ENCODE measurements at places on chromosomes 1 and 21.

DNA sequence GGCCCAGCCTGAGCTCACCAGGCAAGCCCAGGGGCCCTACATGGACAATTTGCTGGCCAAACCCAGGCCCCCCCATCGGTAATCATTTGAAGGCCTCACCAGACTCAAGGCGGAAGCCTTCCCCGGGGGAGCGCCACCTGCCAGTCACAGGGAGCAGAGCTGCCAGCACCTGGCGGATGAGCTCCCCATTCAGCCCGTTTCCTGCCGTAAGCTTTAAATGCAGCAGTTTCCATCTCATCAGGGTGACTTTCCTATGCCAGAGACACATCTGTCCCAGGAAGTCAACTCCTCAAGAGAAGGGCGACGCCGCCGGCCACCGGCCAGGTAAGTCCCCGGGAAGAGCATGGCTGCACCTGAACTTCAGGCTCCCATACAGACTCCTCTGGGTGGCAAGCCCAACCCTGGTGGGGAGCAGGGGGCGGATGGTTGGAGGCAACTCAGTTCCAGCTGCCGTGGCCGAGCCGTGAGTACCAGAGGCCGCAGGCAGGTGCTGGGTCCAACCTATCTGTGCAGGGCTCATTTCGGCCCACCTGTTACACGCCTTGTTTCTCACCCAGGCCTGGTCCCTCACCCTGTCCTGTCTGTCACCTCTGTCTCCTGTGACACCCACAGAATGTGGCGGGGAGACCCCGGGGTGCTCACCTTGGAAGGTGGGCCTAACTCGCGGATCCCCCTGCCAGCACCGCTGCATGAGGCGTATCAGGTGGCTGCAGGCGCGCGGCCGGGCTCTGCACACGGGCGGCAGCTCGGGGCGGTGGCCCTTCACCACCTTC, 20.7 kb downstream of the RIPK4 start:
- no peak for DNase-seq

- no peak for DNase-seq
Measured at GRCh38 chr1:175185903-175186302, 6.7 kb downstream of the KIAA0040 start.

GRCh38 chr1:167076136-167076710, 14.0 kb downstream of the GPA33 start:
- no peak for DNase-seq

DNA sequence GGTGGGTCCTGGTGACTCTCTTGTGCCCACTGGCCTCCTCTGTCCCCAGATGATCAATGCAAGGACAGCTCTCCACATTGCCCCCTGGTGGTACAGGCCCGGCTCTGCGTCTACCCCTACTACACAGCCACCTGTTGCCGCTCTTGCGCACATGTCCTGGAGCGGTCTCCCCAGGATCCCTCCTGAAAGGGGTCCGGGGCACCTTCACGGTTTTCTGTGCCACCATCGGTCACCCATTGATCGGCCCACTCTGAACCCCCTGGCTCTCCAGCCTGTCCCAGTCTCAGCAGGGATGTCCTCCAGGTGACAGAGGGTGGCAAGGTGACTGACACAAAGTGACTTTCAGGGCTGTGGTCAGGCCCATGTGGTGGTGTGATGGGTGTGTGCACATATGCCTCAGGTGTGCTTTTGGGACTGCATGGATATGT, 10.8 kb downstream of the ADAMTSL4 start:
- DNase-seq = peak; percentile 87

DNA sequence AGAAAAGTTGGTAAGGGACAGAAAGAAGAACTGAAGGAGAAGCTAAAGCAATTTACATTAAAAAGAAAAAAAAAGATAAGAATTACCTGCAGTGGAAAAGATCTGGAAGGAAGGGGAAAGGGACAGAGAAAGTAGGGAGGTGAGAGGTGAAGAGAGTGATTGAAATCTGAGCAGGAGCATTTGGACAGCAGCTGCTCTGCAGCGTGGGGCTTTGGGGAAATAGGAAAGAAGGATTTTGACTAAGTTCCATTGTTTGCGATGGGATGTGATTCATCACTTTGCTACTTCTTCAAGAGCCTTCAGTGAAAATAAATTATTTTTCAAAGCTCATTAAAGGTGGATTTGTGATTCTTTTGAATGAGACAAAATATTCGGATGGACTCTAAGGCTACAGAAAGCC, 26.1 kb upstream of the NMNAT2 start:
- DNase-seq = peak; percentile 55

- DNase-seq = no peak
Measured at GRCh38 chr1:203867802-203868201, 6.4 kb downstream of the SNRPE start.

GRCh38 chr1:18066576-18066975, 41.0 kb upstream of the IGSF21 start:
- DNase-seq = no peak

DNA sequence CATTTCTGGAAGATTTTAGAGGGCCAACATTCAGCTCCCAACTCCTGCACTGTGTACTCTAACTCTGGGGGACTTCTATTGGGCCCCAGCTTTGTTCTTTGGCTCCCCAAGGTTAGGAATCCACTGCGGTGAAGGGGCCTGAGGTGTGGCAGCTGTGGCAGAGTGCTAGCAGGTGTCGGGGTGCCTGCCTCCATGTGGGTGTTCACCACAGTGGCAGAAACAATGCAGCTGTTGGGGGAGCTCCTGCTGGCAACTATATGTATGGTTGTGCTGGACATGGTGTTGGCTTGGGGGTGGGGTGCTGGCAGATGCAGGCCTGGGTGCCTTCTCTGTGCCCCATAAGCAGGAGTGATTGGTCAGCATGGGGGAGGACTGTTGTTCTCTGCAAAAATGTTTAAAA, 95.5 kb downstream of the ST6GALNAC3 start:
- DNase-seq = no peak

DNA sequence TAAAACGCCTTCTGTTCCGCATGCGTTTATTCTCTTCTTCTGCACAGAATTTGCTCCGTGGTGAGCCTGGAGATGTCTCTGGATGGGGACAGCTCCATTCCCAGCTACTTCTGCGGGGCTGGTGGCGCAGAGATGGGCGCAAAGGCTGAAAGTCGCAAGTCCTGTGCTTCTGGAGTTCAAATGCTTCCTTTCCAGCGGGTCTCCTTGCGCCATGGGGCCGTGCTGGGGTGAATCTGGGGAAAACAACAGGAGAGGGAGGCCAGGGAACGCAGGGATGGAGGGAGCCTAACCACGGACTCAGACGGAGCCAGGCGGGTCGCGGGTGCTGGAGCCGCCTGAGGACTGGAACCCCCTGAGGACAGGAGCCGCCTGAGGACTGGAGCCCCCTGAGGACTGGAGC, 2.9 kb upstream of the OR2T12 start:
- no peak for DNase-seq

Measured in tongue (tissue), 3 donors.